ENCODE measurements at places on chromosomes 5 and 9.

- DNase-seq = no peak
Observed at GRCh38 chr5:168991311-168991710, 309.6 kb downstream of the SLIT3 start.

DNA sequence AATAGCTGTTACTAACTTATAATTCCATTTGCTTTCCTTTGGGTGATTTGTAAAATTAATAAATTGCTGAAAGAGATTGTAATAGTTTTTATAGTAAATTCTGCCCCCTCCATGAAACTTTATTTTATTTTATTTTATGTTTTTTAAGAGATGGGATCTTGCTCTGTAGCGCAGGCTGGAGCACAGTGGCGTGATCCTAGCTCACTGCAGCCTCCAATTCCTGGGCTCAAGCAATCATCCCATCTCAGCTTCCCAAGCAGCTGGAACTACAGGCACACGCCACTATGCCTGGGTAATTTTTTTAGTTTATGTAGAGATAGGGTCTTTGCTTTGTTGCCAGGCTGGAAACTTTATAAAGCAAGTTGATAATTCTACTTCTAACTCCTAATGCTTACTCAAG is 395 bp downstream of the IL33 start:
- DNase-seq = no peak

DNA sequence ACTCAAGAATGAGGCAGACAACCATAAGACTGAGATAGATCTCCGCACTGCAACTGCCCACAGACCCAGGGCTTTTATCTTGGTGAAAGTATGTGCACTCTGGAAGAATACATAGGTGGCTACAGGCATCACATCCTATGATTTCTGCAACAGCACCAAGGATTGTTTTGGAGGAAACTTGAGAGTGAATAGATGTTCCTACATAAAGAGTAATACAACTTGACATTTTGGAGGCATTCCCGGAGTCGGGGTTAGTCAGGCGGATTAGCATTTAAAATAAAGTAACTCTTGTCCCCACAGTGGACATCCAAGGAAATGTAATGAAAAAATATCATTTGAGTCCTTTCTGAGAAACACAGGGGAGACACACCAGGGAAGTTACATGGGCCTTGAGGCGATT is 26.7 kb downstream of the TMEM174 start:
- no peak for DNase-seq

DNA sequence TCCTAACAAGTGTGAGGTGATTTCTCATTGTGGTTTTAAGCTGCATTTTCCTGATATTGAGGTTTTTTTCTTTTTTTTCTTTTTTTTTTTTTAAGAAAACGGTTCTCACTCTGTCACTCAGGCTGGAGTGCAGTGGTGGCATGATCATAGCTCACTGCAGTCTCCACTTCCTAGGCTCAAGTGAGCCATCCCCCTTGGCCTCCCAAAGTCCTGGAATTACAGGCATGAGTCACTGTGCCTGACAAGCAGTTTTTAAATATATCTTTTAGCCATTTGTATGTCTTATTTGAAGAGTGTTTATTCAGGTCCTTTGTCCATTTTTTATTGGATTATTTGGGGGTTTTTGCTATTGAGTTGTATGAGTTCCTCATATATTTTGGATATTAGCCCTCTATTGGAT is 53.8 kb downstream of the GCNT1 start:
- no peak for DNase-seq

GRCh38 chr5:21142791-21143190 is 1154.8 kb upstream of the CDH18 start:
- DNase-seq = no peak

GRCh38 chr5:43233946-43234345 is 41.9 kb downstream of the NIM1K start:
- no peak for DNase-seq

DNA sequence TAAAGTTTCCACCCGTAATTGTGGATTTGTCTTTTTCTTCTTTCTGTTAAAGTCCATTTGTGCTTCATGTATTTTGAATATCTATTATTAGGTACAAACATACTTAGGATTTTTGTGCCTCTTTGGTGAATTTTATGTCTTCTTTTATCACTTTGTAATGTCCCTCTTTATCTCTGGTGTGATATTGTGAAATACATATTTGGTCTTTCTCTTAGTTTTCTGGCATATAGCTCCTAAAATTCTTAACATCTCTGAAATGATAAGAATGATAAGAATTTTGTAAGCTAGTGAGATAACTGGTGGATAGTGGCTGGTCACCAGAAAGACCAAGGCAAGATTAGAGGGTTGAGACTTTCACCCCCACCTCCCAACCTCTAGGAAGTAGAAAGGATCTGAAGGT is 111.1 kb downstream of the KCTD16 start:
- no peak for DNase-seq

DNA sequence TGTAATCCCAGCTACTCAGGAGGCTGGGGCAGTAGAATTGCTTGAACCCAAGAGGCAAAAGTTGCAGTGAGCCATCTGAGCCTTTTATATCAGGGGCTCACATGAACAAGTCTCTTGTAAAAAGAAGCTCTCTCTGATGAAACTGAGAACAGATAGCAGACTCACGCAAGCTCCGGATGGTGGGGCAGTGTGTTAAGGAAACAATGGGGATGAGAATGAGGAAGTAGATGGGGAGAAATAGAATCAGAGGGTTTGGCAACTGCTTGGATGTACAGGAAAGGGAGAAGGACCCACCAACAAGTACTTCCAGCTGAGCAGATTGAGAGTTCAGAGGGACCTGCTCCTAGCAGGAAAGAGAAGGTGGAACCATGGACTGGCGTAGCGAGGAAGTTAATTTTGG is 18.6 kb downstream of the TMEM252 start:
- DNase-seq = no peak

- no peak for DNase-seq
Observed at GRCh38 chr5:19301271-19301670, 686.7 kb downstream of the CDH18 start.

DNA sequence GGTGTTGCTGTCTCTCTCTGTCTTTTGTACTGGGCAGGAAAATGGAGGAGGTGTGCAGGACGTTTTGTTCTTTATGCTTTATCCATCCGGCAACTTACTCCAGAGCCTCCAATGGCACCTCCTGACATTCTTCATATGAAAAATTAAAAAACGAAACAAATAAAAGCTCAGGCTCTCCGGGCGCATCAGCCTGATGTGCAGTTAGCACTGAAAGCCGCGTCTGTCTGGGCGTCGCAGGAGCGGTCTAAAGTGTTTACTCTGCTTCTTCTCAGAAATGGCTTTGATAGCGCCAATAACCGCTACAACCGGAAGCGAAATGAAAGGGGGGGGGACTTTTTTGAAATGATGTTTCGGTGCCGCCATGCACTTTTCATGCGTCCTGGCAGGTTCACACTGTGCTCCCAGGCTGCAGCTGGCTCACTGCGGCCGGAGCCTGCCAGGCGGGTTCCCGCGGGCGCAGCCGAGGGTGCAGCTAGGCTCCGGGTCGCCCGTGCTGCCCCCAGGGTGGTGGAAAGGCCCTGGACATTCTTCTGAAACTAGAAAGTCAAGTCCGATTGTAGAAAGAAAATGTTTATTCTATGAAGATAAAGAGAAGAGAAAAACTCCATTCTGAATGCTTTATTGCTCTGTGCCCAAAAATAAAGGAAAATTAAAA is 407.7 kb upstream of the IRX1 start:
- DNase-seq = no peak

DNA sequence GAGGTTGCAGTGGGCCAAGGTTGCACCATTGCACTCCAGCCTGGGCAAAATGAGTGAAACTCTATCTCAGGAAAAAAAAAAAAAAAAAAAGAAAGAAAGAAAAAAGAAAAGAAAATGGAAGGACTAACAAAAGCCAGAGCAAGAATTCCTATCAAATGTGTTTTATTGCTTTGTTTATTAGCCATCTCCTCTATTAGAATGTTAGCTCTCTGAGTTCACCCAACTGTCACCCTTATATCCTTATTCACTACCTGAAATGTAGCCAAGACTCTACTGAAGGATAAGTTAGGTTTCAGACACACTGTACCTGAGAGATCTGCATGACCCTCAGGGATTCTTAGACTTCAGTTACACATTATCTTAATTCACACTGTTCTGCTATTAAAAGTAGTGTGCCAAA is 177.9 kb downstream of the MAPKAP1 start:
- DNase-seq = no peak

- no peak for DNase-seq
Observed at GRCh38 chr9:73167614-73168013, 15.9 kb downstream of the ANXA1 start.

DNA sequence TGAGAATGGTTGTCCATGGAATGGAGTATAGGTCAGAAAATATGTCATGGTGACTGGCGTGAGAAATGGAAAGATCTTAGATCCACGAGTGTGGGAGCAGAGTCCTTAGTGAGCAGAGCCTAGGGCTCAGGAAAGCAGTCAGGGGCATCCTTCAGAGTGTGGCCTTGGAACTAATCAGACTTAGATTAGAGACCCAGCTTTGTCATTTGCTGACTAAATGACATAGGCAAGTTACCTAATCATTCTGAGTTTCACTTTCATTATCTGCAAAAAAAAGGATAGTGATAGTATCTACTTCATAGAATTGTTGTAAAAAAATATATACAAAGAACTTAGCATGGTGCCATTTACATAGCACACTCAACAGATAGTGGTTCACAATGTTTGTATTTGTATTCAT is 24.3 kb upstream of the SLIT3 start:
- no peak for DNase-seq

DNA sequence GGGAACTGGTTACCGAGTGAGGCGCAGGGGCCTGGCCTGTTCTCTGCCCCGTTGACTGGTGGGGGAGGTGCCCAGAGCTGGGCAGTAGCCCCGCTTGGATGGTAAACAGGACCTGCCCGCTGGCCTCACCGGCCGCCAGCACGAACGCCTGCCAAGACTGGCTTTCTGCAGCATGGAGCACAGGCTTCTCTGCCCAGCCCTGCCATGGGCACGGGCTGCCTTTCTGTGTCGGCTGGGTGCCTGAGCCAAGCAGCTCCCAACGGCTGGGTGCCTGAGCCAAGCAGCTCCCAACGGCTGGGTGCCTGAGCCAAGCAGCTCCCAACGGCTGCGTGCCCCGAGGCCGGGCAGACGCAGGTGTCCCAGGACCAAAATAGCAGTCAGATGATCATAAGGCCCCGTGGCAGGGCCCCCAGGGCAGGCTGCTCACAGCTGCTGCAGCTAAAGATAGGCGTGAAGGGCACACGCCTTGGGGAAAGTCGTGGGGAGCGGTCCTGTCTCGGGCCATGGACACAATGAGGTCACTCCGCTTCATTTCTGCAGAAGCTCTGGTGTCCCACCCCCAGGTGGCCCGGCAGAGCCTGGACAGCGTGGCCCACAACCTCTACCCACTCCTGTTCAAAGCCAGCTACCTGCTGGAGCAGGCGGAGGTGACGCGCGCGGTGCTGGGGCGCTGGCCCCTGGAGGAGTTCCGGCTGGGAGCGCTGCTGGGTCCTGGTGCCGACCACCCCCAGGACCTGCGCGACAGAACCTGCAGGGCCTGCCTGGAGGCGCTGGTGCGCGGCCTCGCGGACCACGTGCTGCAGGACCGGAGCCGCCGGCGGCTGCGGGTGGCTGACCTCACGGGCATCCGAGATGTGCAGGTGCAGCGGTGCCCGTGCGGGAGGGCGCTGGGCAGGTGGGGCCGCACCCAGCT is at the start of gene LRRC14B:
Gene LRRC14B (plus strand): TSS at position 460 of the 913 bp plus-strand sequence. CDS start 44 bp downstream, at position 504.
- no peak for DNase-seq

GRCh38 chr5:142032747-142033631 is 20.2 kb upstream of the GNPDA1 start:
- DNase-seq = no peak

DNA sequence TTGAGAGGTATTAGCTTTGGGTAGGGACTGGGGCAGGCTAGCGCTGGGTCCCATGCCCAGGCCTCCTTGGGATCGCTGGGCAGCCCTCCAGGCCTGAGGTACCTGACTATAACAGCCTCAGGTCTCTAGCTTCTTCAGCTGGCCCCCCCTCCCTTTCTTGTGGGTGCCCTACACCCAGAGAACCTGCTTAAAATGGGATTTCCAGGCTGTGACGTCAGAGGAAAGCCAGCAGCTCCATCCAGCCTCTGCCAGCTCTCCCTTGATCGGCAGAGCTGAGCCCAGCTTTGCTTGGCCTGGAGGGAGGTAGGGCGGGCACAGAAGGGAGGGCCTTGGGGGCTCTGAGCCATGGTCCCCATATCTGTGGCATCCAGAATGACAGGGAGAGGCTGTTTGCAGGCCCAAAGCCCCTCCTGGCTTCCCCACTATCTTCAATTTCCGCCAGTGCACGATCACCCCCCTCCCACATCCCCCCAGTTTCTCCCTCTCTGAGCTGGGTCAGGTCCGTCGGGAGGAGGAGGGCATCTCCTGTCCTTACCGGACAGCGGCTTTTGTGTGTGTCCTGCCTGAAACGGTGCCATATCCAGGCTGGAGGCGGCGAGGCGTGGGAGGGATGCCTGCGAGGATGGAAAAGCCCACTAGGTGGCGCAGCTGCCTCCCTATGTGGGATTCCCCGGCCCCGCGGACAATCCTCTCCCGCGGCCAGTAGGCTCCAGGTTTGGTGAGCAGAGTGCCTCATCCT is 10.8 kb downstream of the REEP2 start:
- DNase-seq = peak; percentile 80

GRCh38 chr5:56298336-56299090 is 65.4 kb upstream of the ANKRD55 start:
- no peak for DNase-seq
